ENCODE measurements at places on chromosomes 7 and 10.

- no peak for DNase-seq
Observed at GRCh38 chr10:99484626-99485581, 47.8 kb upstream of the NKX2-3 start.

- DNase-seq: peak; percentile 17
Observed at GRCh38 chr7:194252-195009, 2.1 kb downstream of the FAM20C start.

DNA sequence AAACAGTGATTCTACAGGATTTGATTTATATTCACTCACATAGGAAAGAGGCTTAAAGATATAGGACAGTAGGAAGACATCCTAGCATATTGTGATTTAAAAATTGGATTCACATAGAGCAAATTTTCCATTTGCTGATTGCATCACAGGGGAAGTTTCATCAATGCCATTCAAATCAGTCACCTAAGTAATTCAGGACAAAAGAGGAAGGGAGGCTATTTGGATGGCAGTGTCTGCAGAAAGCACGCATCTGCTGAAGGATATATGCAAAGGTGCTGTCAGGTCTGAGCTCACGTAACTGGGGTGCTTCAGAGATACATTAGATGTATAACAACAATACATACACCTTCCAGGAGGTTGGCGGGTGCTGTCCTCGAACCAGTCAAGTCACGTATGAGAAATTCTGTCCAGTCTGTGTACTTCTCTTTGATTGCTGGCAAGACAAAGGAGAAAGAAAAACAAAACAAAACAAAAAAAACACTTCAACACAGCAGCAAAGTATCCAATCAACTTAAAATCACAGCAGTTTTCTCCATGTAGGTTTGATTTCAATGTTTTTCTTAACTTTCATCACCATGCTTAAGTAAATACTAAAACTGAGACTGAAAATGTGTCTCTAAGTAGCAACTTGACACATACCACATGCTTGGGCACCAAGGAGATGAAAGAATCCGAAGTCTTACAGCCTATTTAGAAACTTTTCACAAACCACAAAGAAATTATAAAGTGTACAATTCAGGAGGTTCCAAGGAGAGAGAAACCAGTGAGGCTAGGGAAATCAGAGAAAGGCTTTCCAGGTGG, 125.1 kb downstream of the SFMBT2 start:
- DNase-seq: no peak

- DNase-seq: no peak
Observed at GRCh38 chr10:8017277-8017676, 37.2 kb upstream of the GATA3 start.

- no peak for DNase-seq
Observed at GRCh38 chr7:38002689-38003088, 82.2 kb downstream of the EPDR1 start.

- DNase-seq: no peak
Observed at GRCh38 chr7:12985752-12986151, 298.3 kb downstream of the ARL4A start.

GRCh38 chr7:91771921-91772815, 108.3 kb downstream of the MTERF1 start:
- peak; percentile 16 for DNase-seq

- DNase-seq: no peak
Observed at GRCh38 chr10:21020545-21020944, 123.4 kb upstream of the NEBL start.

DNA sequence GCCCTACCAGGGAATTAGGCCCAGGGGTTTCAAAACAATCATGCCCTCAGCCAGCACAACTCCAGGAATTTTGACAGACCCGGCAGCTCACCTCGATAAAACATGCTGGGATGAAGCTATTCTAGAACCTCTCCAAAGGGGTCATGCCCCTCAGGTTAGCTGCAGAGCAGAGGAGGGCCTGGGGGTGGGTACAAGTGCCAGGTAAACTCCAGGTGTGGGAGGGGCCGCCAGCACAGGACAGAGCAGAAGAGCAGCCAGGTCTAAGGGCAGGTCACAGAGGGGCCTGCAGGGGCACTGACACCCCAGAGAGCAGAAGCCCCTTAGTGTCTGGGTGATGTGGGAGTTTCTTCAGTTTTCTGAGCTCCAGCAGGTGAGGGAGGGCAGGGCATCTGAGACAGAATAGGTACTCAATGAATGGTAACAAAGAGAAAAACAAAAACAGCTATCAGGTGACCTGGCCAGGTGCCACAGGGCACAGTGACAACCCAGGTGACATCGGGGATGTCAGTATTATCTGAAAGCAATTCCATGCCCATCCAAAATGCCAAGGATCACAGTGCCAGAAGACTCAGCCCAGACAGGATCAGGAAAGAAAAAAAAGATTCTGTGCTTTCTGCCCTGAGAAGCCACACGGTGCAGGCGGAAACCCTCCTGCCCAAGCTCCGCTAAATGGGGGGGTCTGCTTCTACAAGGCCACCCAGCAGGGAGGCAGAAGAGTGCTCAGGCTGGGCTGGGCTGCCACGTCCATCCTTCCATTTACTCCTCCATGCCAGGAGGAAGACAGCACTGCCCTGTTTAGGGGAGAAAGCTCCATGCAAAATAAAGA, 104.5 kb downstream of the TNS3 start:
- no peak for DNase-seq

GRCh38 chr7:26584987-26585665, 279.3 kb downstream of the SKAP2 start:
- DNase-seq: no peak

DNA sequence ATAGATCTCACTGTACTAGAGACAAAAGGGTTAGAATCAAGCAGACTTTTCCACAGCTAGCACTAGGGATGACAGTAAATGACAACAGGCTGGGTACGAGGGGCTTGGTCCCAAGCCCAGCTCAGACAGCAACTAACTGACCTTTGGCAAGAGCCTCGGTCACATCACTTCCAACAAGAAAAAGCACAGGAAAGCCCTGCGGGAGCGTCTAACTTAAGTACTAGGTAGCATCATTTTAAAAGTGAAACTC, 22.8 kb downstream of the CALML3 start:
- no peak for DNase-seq

- DNase-seq: no peak
Observed at GRCh38 chr7:133662276-133662675, 409.4 kb downstream of the EXOC4 start.
